ENCODE measurements at places on chromosomes 12 and 14. TPM values are rescaled to one million over a fixed set of nuclear protein-coding genes. Genes with fewer than 3 reads are reported as not detected.

DNA sequence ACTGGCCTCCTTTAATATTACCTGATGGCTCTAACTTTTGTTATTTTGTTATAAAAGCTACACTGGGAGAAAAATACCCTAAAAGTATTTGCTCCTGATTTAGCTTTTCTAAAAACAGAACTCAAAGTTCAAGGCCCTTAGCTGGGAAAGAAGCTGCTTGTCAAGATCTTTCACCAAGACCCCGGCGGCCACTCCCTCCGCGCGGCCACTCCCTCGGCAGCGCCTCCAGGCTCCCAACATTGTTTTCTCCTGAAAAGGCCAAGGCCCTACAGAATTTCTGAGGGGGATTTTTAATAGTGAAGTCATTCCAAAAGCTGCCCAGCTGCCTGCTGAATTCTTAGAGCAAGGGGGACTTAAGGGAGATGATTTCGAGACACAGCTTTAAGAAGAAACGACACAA, 96.4 kb downstream of the NTN4 start:
- no peaks in the 10 kb centered on the region for H3K4me1 ChIP-seq
- no peak overlapping the region for H3K4me3 ChIP-seq
- H3K27me3 ChIP-seq: no peaks in the 10 kb centered on the region
- H3K36me3 ChIP-seq: peaks cover 4% of the 10 kb centered on the region
- H3K27ac ChIP-seq: no peak overlapping the region

DNA sequence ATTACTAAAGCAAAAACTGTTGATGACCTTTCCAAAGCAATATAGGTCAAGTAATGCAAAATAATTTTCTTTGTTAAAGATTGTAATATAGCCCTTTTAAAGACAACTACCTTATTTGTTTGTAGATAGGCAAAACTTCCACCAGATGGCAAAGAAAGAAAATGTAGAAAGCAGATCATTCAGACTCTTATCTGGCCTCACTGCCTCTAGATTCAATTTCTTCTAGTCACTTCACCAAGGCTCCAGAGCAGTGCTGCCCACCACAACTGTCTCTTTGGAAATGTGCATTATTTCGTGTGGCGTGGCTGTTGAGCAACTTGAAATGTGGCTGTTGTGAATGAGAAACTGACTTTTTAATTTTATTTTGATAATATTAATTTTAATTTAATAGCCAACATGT, 127.1 kb downstream of the ITPR2 start:
- H3K36me3 ChIP-seq: no peaks in the 10 kb centered on the region
- no peaks in the 10 kb centered on the region for H3K27me3 ChIP-seq
- H3K4me1 ChIP-seq: peaks cover 17% of the 10 kb centered on the region

GRCh38 chr14:80850197-80850814, 91.2 kb downstream of the CEP128 start:
- no peaks in the 10 kb centered on the region for H3K4me1 ChIP-seq
- H3K36me3 ChIP-seq: no peaks in the 10 kb centered on the region
- no peaks in the 10 kb centered on the region for H3K27me3 ChIP-seq
- no peak overlapping the region for H3K27ac ChIP-seq

GRCh38 chr14:86999036-86999435, 993.9 kb downstream of the GALC start:
- H3K27ac ChIP-seq: no peak overlapping the region
- H3K4me3 ChIP-seq: no peak overlapping the region
- no peaks in the 10 kb centered on the region for H3K27me3 ChIP-seq
- no peaks in the 10 kb centered on the region for H3K36me3 ChIP-seq
- H3K4me1 ChIP-seq: no peaks in the 10 kb centered on the region
- no peak for DNase-seq

- no peaks in the 10 kb centered on the region for H3K4me1 ChIP-seq
- H3K4me3 ChIP-seq: no peak overlapping the region
- H3K27me3 ChIP-seq: no peaks in the 10 kb centered on the region
- H3K27ac ChIP-seq: no peak overlapping the region
- DNase-seq: no peak
- H3K36me3 ChIP-seq: peaks cover 12% of the 10 kb centered on the region
Measured at GRCh38 chr14:100522616-100523099, 64.6 kb downstream of the BEGAIN start.

- H3K36me3 ChIP-seq: no peaks in the 10 kb centered on the region
- no peaks in the 10 kb centered on the region for H3K27me3 ChIP-seq
- H3K4me3 ChIP-seq: no peak overlapping the region
- H3K4me1 ChIP-seq: peaks cover 7% of the 10 kb centered on the region
- H3K27ac ChIP-seq: no peak overlapping the region
Measured at GRCh38 chr12:121749267-121749666, 36.7 kb downstream of the TMEM120B start.

DNA sequence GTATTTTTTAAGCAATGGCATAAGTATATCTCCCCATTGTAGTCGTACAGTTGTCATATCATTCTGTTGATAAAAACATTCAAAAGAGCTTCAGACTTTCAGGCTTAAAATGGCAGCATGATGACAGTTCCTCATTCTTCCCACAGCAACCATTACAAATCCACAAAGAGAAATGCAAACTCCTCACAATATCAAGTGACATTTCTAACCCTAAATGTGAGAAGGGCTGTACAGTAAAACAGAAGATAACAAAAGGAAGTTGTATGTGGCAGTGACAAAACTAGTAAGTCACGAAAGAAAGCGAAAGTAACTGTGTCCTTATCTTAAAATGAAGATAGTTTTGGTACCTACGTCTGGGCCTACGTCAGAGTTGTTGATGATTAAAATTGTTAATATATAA, 46.7 kb downstream of the GXYLT1 start:
- no peak for DNase-seq
- H3K27me3 ChIP-seq: no peaks in the 10 kb centered on the region
- peak overlapping the region; percentile 3 for H3K27ac ChIP-seq
- no peaks in the 10 kb centered on the region for H3K36me3 ChIP-seq
- H3K4me1 ChIP-seq: no peaks in the 10 kb centered on the region

DNA sequence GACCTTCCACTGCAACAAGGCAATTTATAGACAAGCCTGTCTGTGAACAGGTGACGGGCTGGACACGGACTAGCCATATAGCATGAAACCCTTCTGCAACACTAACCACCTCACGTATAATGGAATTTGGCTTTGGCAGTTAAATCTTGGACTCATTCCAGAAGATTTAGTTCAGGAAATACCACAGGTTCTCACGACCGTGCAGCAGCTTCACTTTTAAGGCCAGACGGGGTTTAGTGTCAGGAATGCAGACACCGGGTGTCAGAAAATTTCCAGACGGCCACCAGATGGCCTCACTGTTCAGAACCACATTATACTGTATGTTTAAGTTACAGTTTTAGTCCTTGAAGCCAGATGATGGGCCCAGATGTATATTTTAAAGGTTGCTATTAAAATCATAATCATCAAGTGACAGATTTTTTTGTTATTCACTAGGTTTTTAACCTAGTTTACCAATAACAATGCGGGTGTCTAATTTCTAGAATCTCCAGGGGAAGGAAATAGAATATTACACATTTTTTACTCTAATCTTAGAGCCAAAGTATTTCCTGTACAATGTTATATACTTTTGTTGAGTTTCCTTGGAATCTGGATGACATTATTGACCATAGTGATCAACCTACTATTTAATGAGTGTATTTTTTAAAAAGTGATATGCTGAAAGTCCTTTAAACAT, 90.5 kb upstream of the TMPO start:
- H3K4me1 ChIP-seq: peaks cover 2% of the 10 kb centered on the region
- no peak overlapping the region for H3K27ac ChIP-seq
- H3K27me3 ChIP-seq: no peaks in the 10 kb centered on the region
- no peaks in the 10 kb centered on the region for H3K36me3 ChIP-seq

- no peak overlapping the region for H3K4me3 ChIP-seq
- H3K27me3 ChIP-seq: no peaks in the 10 kb centered on the region
- H3K27ac ChIP-seq: no peak overlapping the region
- no peaks in the 10 kb centered on the region for H3K36me3 ChIP-seq
Measured at GRCh38 chr14:106039400-106039799, 513.0 kb downstream of the TMEM121 start.

DNA sequence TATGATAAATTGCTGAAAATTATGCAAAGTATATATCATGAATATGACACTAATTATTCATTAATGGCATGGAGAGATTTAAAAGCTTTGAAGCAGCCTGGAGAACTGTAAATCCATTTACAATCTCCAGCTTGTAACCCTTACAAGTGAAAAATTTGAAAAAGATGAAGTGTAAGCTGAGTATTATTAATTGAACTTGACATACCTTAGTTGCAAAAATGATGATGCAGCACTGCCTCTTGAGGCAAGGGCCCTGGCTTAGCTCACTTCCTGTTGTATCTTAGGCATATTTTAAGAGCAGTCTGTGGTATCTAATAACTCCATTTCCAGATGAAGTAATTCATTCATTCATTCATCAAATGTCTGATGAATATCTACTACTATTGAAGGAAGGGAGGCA, 158.6 kb downstream of the ANO4 start:
- no peak overlapping the region for H3K27ac ChIP-seq
- H3K4me1 ChIP-seq: no peaks in the 10 kb centered on the region
- no peak for DNase-seq
- H3K27me3 ChIP-seq: no peaks in the 10 kb centered on the region
- no peak overlapping the region for H3K4me3 ChIP-seq
- no peaks in the 10 kb centered on the region for H3K36me3 ChIP-seq

DNA sequence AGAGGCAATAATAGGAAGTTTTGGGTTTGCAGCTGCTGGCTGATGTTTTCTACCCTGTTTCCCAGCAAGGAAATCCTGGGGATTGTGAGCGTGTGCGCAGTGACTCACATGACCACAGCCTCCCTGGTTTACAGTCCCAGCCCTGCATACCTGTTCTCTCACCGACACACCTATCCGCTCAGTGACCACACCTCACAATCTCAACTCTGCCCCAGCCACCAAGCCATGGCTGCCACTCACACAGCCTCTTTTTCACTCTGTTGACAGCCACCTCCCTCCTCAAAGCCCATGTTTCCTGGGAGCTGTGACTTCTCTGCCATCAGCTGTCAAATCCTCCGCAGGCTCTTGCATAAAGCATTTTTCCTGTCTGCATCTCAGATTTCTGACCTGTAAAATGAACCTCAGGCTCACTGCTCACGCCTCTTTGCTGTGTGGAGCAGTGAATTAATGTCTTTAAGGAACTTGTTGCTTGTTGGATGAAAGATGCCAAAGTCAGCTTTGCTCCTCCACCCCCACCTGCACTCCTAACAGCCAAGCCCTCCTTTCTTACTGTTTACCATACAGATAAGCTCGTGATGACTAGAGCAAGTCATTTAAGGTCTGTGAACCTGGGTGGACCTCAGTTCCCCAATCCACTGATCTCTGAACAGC, 43.5 kb downstream of the B4GALNT3 start:
- H3K27me3 ChIP-seq: no peaks in the 10 kb centered on the region
- no peak overlapping the region for H3K4me3 ChIP-seq
- DNase-seq: no peak
- peaks cover 18% of the 10 kb centered on the region for H3K4me1 ChIP-seq

DNA sequence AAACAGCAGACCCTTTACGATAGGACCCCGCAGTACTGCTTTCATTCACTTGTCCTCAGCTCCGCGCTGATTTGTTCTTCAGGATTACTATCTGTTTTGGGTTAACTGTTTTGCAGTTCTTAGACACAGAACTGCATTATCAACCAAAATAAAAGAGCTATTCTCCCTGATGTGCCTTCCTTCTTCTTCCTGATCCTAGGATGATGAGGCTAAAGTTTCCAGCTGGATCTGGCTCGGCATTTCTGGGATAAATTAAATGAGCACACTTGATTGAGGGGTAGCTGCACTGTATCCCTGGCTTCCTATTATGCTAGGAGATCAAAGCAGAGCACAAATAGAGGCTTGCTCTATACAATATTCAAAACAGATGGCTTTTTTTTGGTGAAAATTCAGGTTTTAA, 165.7 kb downstream of the FBXL14 start:
- no peak overlapping the region for H3K4me3 ChIP-seq
- no peaks in the 10 kb centered on the region for H3K36me3 ChIP-seq
- DNase-seq: no peak
- no peak overlapping the region for H3K27ac ChIP-seq
- no peaks in the 10 kb centered on the region for H3K27me3 ChIP-seq
- H3K4me1 ChIP-seq: no peaks in the 10 kb centered on the region

GRCh38 chr14:89058697-89059096, 234.2 kb downstream of the TTC8 start:
- no peak overlapping the region for H3K4me3 ChIP-seq
- no peaks in the 10 kb centered on the region for H3K36me3 ChIP-seq
- H3K27ac ChIP-seq: no peak overlapping the region
- no peaks in the 10 kb centered on the region for H3K4me1 ChIP-seq
- no peaks in the 10 kb centered on the region for H3K27me3 ChIP-seq

Gene SRRM4
- total RNA-seq: under 0.01 TPM

Gene SIX4
- total RNA-seq: 4.2 TPM

Gene CLEC6A
- total RNA-seq: 0.49 TPM
